BJ (cell line): ENCODE measurements at places on chromosomes 12 and 14.

DNA sequence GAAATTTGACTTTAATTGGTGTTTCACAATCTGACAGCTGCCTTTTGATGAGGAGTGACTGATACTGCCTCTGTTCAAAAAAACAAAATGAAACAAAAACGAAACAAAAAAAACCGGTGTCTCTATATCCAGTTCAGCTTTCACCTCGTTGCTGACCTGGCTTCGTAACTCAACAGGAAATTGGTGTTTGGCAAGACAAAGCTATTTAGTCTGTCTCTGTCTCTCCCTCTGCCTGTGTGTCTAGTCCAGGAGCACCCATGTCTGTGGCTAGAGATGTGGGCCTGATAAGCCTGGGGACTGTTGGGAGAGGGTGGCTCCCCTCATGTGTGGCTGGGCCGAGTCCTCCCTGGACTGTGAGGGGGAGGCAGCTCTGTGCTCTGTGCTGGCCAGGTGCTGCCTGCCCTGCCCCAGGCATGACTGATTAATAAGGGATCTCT, 11.3 kb downstream of the CACNA1C start:
- DNase-seq, result no peak

DNA sequence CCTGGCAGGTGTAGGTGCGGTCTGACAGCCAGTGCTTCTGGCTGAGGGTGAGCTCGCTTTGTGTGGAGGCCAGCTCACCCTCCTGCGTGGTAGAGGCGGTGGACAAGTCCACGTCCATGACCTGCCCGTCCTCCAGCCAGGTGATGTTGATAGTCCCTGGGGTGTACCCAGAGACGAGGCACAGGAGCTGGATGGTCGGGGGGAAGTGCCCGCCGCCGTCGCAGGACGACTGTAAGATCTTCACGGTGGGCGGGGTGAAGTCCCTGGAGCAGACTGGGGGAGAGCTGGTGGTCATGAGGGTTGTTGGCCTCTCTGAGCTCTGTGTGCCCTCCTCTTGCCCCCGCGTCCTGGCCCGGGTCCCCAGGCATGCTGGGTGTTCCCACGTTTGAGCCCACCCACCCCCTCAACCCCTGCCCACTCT, 74.6 kb downstream of the TMEM121 start:
- DNase-seq, result no peak

DNA sequence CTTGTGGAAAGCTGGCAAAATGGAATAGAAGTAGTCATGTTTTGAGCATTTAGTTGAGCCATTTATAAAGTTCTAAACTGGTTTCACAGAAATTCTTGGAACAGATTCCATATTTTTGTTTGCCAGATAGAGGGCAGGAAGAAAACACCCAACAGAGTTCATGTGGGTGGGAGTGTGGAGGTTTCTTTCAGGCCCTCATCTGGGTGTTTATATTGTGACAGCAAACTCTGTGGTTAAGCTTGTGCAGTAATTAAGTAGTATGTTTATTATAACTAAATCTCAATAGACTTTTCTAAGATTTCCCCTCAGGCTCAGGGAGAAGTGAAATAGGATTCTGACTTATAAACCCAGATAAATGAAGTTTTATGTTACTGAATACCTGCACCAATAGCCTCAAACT, 57.4 kb downstream of the SPPL3 start:
- no peak for DNase-seq

DNA sequence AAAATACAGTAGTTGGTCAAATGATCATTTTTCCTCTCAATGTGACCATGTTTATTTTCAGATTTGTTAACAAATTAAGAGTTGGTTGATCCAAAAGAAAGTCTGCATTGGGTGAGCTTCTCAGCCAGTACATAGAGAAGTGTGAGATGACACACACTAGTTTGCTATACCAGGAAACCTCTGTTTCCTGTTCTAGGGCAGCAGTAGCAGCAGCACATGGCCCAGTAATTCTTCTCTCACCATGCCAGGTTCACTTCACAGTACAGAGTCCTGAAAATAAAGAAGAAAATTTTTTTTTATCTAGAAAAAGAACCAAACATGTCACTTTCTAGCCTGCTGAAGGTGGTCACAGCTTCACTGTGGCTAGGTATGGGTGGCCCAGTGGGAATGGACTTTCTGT, 250.2 kb upstream of the OR4E1 start:
- DNase-seq, result no peak

- no peak for DNase-seq
These were observed 41.9 kb upstream of the PLEKHG6 start for GRCh38 chr12:6268484-6269157.

DNA sequence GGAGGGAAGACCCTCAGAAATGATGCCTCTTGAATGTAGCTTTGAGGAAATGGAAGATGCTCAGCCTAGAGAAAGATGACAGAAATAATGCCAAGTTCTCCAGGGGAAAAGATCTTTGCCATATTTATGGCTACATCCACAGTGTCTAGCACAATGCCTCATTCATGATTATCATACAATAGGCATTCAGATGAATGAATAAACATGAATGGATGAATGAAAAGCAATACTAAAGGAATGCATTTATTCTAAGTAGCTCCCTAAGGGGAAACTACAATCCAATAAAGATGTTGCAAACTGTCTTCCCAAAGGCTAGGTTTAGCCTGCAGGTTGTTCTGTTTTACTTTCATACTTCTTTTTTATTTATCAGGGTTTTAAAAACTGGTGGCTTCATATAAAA, 12.0 kb downstream of the TMTC1 start:
- no peak for DNase-seq

- no peak for DNase-seq
These were observed 4.3 kb upstream of the APPL2 start for GRCh38 chr12:105240228-105240627.

DNA sequence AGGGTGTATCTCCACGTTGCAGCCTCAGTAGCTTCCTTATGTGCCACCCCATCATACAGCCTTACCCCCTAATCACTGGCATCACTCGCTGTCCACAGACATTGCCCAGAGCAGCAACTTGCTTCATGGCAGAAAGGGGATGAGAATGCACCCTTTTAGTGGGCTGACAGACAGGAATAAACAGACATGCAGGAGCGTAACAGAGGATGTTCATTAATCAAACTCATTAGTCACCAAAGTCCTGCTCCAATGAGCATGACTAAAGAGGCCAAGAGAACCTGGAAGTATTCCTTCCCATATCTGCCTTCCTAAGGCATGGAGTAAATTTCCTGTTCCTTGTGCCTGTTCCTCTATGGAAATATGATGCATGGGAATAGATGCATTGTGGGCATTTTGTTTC, 197.0 kb downstream of the PHLDA1 start:
- DNase-seq, result no peak

DNA sequence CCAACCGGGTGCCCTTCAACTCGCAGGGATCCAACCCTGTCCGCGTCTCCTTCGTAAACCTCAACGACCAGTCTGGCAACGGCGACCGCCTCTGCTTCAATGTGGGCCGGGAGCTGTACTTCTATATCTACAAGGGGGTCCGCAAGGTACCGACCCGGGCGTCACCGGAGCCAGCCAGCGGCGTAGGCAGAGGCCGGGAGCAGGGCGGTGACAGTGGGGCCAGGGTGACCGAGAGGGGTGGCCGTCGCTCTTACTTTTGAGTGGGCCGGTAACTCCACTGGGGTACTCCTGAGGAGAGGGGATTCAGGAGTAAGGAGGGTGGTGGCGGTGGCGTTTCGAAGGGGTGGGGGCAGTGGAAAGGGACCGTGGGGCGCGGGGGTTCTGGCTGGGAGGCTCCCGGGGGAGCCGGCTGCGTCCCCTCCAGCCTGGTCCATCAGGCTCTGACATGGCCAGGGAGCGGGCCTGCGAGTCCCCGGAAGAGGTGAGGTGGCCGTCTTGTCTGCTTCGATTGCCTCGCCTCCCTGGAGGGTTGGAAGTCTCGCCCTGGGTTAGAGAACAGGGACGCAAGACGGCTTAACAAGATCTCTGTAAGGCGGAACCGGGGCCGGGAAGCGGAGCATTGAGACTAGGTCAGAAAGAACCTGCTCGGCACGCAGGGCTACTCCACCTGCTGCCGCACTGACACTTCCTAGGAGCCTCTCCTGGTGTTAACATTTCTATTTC, 491 bp downstream of the WDR20 start:
- no peak for DNase-seq

DNA sequence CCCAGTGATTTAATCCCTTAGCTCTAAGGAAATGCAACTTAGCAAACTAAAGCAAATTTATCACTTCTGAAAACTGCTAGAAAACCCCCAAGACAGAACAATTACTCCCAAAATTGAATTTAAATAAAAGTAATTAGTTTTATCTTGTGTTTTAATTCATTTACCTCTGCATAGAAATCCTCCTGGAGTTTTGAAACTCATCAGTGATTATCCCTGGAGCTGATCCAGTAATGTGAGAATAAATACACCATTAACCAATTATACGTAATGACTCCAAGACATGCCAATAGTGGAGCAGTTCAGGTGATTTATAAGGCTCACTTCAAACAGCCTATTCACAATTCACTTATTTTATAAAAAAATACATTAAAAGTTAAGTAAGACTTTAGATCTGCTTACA, 855.3 kb upstream of the FLRT2 start:
- no peak for DNase-seq

DNA sequence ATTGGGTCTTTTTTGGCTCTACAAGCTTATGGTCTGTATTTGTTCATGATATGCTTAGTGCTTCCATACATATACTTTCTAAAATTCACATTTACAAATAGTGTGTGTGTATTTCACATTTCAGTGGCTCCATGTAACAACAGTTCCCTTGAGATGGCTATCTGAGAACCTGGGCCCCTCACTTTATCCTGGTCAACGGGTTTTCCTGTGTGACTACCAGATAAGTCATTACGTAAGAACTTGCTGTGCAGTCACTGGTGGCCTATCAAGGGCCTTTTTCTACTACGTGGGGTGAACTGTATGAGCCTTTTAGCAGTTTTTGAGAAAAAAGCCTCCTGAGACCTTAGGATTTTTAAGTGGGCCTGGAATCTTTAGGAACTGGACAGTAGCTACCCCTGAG, 454.1 kb downstream of the PCNX1 start:
- DNase-seq, result no peak
